ENCODE measurements at places on chromosomes 2 and 18. TPM values are rescaled to one million over a fixed set of nuclear protein-coding genes. Genes with fewer than 3 reads are reported as not detected.

The ABCG8 gene
- total RNA-seq: not detected

The PTPN4 gene
- total RNA-seq: 19.0 TPM

The SCYGR5 gene
- not detected for total RNA-seq

The LRRTM1 gene
- not detected for total RNA-seq

The MATN3 gene
- 15.5 TPM for total RNA-seq

The PDCD1 gene
- total RNA-seq: not detected

The IL36G gene
- total RNA-seq: not detected

The COL3A1 gene
- total RNA-seq: 0.21 TPM

The SLC16A14 gene
- total RNA-seq: 1.3 TPM

The ZNF2 gene
- total RNA-seq: 3.8 TPM

The EEF1B2 gene
- 994 TPM for total RNA-seq

The CIB4 gene
- 0.42 TPM for total RNA-seq

The CCDC150 gene
- total RNA-seq: 4.7 TPM

The CCDC141 gene
- not detected for total RNA-seq

The ZSWIM2 gene
- not detected for total RNA-seq

The C2orf81 gene
- total RNA-seq: 3.6 TPM

The SIGLEC15 gene
- total RNA-seq: not detected

The KCNJ13 gene
- not detected for total RNA-seq

The BOLA3 gene
- total RNA-seq: 119 TPM

The MAPRE2 gene
- total RNA-seq: 13.2 TPM

The AUP1 gene
- 176 TPM for total RNA-seq

The SERPINB12 gene
- total RNA-seq: not detected

The LIMS1 gene
- total RNA-seq: 70.3 TPM

The CCDC138 gene
- 8.4 TPM for total RNA-seq

The CFC1 gene
- not detected for total RNA-seq

The DNAJC10 gene
- 54.7 TPM for total RNA-seq

The PSMA8 gene
- not detected for total RNA-seq

The CFAP65 gene
- total RNA-seq: 0.22 TPM

The C1QL2 gene
- 0.86 TPM for total RNA-seq

The LRPPRC gene
- 92.5 TPM for total RNA-seq

The AQP12A gene
- total RNA-seq: not detected

The NYAP2 gene
- total RNA-seq: not detected

The ALKAL2 gene
- total RNA-seq: not detected

The NDC80 gene
- total RNA-seq: 12.8 TPM

The ZNF512 gene
- 21.0 TPM for total RNA-seq

The FSIP2 gene
- not detected for total RNA-seq

The VWC2L gene
- total RNA-seq: not detected

The ALPI gene
- total RNA-seq: not detected

The GDF7 gene
- 0.15 TPM for total RNA-seq

The RAPGEF4 gene
- total RNA-seq: 0.45 TPM

The TYMS gene
- 179 TPM for total RNA-seq

The SPC25 gene
- 18.6 TPM for total RNA-seq

The PRADC1 gene
- total RNA-seq: 22.7 TPM

The LRP1B gene
- 0.01 TPM for total RNA-seq

The TLX2 gene
- total RNA-seq: 0.31 TPM

The CDH20 gene
- total RNA-seq: not detected

The MAP3K19 gene
- total RNA-seq: not detected

The TGFA gene
- 8.2 TPM for total RNA-seq

The SFXN5 gene
- total RNA-seq: 11.6 TPM

The CHMP1B gene
- total RNA-seq: 39.9 TPM

The WDR12 gene
- total RNA-seq: 50.6 TPM

The ARPC2 gene
- 291 TPM for total RNA-seq

The SERPINB11 gene
- total RNA-seq: not detected

The DPYSL5 gene
- total RNA-seq: 3.7 TPM

The ASXL3 gene
- not detected for total RNA-seq

The C2orf72 gene
- 7.8 TPM for total RNA-seq

The EGR4 gene
- total RNA-seq: 0.19 TPM

The GPR45 gene
- total RNA-seq: not detected

The MAPRE3 gene
- 11.4 TPM for total RNA-seq
